ENCODE measurements at places on chromosomes 11 and 22.

DNA sequence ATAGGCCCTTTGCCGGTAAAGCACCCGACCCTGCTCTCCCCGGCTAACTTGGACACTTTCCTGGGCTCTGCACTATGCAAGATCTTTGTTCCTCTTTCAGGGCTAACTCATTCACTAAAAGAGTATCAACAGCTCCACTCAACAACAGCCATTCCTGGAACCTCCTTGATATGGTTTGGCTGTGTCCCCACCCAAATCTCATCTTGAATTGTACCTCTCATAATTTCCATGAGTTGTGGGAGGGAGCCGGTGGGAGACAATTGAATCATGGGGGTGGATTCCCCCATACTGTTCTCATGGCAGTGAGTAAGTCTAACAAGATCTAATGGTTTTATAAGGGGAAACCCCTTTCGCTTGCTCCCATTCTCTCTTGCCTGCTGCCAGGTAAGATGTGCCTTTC, 330.0 kb downstream of the TENM4 start:
- no peak for DNase-seq

DNA sequence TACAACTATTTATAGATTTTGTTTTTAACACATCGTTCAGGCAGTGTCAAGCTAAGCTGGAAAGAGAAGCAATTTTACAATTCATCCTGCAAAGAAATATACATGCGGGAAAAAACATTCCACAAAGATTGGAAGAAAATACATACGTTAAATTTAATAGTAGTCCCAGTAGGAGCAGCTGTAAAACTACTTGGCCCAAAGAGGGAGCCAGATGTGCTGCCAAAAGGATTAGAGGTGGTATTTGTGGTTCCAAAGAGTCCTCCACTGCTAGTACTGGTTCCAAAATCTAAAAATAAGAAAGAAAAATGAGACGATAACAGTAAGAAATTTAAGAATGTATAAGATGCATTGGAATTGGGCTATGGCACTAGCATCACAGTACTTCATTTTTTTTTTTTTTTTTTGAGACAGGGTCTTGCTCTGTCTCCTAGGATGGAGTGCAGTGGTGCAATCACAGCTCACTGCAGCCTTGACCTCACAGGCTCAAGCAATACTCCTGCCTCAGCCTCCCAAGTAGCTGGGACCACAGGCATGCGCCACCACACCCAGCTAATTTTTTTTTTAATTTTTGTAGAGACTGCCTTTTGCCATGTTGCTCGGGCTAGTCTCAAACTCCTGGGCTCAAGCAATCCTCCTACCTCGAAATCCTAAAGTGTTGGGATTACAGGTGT, 21.5 kb downstream of the NUP98 start:
- DNase-seq = no peak

DNA sequence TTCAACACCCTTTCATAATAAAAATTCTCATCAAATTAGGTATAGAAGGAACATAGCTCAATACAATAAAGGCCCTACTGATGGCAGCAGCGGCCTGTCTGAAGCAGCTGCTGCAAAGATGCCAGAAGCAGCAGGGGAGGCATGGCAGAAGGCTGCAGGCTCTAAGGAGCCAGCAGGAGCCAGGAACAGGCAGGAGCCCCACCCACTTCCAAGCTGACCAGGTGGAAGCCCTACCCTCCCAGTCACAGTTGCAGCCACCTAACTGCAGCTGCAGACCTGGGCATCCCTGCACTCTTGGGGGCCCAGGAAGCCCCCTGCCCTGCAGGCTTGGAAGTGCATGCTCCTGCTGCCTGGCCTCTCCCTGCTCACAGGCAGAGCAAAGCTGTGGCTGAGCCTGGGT, 18.2 kb upstream of the OR6A2 start:
- DNase-seq = no peak

DNA sequence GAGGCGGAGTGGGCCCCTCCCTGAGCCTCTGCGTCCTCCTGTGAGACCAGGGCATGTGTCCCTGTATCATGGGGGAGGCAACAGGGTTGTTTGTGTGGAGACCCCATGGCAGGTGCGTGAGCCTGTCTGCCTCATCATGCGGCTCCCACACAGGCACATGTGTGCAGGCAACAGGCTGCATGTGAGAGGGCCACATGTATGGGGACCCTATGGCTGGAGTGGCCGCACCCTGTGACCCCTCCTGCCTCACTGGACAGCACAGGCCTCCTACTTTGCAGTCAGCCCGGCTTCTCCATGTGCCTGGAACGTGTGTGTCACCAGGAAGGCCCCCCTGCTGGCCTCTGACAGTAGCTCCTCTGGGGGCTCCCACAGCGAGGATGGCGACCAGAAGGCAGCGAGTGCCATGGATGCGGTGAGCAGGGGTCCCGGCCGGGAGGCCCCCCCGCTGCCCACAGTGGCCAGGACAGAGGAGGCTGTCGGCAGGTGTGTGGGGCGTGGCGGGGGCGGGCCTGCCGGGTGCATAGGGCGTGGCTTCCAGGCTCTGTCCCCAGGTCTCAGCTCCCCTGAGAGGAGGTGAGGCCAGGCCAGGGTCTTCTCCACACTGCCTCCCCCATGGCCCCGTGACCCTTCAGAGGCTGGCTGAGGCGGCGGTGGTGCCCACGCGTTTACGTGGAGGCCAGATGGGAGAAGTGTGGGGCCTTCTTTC, 34.1 kb downstream of the SBF1 start:
- DNase-seq = no peak

GRCh38 chr11:124762624-124763155, 600 bp upstream of the ESAM start:
- DNase-seq = no peak

DNA sequence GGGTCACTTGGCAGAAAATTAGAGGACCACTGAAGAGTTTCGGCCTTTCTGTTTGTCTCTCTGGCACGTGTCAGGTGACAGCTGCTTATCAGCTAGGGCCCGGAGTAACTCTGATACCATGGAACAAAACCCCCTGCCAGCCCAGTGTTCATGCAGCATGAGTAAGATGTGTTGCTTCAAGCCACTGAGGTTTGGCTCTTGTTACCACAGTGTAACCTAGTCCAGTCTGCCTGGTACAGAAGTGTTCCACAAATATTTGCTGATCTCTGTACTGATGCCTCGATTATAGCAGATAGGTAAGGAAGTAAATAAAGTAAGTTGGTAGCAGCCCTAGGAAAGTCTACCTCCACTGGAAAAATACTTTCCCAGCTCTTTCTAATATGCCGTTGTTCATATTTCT, 20.5 kb upstream of the ETS1 start:
- no peak for DNase-seq

GRCh38 chr22:36224245-36224644, 15.1 kb downstream of the APOL2 start:
- no peak for DNase-seq

DNA sequence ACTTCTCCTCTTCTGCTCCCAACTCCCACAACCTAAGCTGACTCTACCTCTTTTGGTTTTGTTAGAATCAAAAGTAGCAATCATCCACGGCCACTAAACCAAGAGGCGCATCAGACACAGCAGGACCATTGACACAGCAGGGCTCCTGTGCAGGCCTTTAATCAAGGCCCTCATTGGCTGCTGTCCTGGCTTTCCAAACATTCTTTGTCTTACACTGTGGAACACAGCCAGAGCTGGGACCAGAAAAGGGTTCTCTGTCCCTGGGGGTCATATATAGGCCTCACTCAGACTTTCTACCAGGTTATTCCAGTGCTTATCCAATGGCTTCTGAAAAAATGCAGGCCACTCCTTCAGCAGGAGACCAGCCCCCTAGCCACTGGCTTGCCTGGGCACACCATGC, 212.7 kb upstream of the NTM start:
- DNase-seq = no peak

Data from hypothalamus (tissue), 51 donors.